Effector CD4-positive, alpha-beta T cell (primary cell): ENCODE measurements at places on chromosomes 12 and 14.

- peak; percentile 68 for DNase-seq
Measured at GRCh38 chr14:21868442-21869046, 194.9 kb upstream of the OR4E1 start.

GRCh38 chr14:69571449-69572029, 3.1 kb downstream of the CCDC177 start:
- DNase-seq, result no peak

DNA sequence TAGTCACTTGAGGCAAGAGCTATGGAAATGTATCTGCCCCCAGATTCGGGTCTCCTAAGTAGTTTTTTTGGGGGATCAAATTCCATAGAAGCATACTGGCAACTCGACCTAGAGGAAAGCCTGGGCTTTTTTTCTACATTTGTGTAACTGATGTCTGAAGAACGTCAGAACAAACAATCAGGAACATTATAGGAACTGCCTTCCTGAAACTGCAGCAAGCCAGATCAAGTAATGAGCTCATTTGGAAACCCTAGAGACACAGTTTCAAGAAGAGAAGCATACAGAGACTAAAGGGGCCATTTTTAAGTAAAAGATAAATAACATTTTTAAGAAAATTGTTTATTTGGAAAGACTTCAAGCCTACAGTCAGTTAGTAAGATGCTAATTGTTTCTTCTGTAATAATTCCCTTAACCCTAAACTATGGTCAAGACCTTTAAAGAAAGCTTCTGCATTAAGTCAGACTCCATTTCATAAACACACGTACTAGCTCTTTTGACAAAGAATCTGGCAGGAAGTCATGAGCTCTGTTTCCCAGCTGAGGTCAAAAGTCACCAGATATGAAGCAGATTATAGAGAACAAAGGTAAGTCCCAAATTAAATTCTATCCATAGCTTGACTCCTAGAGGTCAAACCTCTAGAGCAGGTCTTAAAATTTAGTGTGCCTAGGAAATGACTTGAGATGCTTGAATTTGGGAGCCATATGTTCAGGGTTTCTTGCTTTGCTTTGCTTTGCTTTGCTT, 112.8 kb downstream of the EGLN3 start:
- DNase-seq, result no peak

DNA sequence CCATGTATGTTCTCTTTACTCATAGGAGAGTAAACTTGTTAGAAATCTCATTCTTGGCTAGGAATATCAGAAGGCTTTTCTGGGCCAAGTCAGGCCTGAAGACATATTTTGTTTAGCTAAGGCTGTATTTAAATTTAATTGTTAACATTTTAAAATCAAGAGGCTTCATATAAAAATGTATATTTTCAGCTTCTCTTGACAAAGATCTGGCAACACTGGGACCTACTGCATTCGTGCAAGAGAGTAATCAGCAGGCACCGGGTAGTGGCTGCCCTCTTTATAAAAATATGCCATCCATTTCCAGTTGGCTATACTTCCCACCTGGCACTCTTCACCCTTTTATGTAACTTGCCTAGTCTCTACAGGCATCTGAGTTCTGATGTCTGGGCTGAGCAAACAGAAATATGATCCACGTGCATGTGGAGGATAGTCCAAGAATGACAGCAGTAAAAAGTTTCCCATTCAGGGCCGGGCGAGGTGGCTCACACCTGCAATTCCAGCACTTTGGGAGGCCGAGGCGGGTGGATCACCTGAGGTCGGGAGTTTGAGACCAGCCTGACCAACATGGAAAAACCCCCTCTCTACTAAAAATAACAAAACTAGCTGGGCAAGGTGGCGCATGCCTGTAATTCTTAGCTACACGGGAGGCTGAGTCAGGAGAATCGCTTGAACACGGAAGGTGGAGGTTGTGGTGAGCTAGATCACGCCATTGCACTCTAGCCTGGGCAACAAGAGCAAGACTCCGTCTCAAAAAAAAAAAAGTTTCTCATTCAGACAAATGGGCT, 2.0 kb upstream of the SOS2 start:
- DNase-seq, result no peak

- DNase-seq, result no peak
Measured at GRCh38 chr12:122080149-122081082, 1.9 kb downstream of the MLXIP start.

GRCh38 chr12:128693115-128693514, 130.6 kb downstream of the SLC15A4 start:
- no peak for DNase-seq

GRCh38 chr12:18935371-18935965, 194.1 kb upstream of the PLEKHA5 start:
- DNase-seq, result no peak

- DNase-seq, result no peak
Measured at GRCh38 chr12:59594943-59595500, 807 bp upstream of the SLC16A7 start.

DNA sequence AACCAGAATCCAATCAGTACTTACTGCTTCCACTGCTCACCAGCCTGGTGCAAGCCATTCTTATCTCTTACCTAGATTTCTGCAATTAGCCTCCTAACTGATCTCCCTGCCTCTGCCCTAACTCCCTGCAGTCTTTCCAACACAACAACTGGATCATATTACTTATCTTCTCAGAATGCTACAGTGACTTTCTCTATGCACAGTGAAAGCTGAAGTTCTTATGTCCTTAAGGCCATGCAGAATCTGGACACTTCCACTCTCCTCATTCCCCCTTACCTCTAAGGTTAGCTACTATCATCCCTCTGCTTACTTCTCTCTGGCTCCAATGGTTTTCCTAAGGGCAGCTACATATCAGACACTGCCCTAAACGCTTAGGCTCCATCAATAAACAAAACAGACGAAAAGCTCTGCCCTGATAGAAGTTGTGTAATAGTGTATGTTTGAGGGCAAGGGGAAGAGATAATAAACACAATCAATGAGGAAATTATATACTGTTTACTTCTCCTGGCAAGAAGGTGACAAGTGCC, 4.0 kb downstream of the KTN1 start:
- no peak for DNase-seq

- DNase-seq, result no peak
Measured at GRCh38 chr14:73427516-73428264, 30.7 kb downstream of the NUMB start.

DNA sequence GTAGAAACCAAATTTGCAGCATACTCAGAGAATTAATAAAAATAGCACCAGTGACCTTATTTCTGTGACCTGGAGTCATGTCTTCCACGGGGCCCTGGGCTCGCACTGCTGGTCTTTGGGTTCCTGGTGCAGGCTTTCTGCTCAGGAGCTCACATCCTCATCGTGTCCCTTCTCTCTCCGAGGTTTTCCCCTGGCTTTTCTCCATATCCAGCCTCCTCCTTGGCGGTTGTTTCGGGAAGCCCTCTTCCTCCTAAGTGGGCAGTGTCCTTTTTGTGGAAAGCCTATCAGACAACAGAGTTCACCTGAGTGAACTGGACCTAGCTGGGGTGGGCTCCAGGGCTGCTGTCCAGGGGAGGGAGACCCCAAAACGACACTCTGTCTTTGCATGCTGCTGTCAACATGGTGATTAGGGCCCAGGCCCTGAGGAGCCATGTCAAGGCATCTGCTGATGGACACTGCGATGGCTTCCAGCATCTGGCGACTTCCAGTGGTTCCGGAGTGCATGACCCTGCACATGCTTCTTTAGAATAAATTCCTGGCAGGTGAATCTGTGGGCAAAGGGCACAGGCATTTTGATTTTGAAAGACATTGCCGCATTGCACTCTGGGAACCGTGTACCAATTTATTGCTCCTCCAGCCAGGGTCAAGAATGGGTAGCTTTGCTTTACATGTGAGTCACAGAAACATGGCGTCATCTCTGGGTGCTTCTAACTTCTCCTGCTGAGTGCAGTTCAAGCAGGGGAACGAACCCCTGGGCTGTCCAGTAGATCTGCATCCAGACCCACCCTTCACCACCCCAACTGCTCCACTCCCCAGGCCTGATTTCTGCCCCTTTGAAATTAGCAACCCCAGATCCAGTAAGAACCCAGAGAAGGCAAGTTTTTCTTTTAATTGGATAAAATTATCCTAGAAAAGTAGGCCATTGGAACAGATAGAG, 136.8 kb downstream of the ADGRD1 start:
- DNase-seq, result no peak

- no peak for DNase-seq
Measured at GRCh38 chr12:80617733-80618132, 89.7 kb upstream of the MYF6 start.

DNA sequence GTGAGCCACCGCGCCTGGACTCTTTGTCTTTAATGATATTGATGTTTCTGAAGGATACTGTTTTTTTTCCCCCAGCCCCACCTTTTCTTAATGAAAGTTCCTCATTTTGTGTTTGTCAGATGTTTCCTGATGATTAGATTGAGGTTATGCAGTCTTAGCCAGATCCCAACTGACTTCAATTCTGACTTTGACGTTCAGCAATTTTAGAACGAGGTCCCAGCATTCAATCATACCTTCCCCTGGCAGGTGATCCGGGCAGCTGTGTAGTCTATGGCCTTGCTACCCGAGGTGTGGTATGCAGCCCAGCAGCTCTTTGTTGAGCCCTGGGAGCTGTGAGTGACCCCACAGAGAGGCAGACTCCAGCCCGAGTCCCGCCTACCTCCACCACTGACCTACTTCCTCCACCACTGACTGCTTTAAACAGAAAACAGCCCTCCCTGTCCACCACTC, 82.7 kb downstream of the LGMN start:
- no peak for DNase-seq

- no peak for DNase-seq
Measured at GRCh38 chr14:47778631-47779030, 103.2 kb upstream of the MDGA2 start.

GRCh38 chr14:31937730-31938346, 139.3 kb upstream of the ARHGAP5 start:
- no peak for DNase-seq

- no peak for DNase-seq
Measured at GRCh38 chr14:68556253-68556652, 236.6 kb downstream of the ZFP36L1 start.

DNA sequence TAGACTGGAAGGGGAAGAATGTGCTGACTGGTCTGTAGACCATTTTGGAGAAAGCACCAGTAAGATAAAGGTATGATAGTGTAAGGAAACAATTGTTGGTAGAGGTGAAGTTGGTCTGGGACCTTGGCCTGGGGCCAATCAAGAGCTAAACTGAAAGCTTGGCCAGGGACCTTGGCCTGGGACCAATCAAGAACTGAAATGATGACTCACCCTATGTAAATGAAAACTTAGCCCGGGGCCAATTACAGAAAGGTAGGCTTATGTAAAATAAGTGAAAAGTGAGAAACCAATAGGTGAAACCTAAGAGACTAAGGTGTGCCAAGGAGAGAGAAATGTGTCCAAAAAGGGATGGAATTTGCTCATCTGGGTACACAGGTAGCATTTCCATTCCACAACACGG, 776.0 kb downstream of the C12orf50 start:
- DNase-seq, result no peak

DNA sequence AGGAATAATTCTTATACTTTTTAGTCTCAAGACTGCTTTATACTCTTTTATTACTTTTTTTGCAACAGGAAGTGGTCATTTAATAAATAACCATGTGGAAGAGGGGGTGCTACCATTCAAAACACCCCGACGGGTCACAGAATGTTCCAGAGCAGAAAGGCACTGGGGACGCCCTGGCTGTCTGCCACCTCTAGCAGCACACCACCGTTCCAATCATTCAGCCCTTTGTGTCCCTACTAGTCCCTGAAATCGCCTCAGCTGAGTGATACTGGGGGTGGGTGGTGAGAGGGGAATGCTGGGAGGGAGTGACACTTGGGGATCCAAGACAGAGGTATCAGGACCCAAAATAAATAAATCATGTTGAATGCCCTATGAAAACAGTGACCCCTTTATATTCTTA, 52.4 kb downstream of the MON2 start:
- no peak for DNase-seq

- no peak for DNase-seq
Measured at GRCh38 chr12:124517260-124518050, 50.0 kb downstream of the NCOR2 start.

DNA sequence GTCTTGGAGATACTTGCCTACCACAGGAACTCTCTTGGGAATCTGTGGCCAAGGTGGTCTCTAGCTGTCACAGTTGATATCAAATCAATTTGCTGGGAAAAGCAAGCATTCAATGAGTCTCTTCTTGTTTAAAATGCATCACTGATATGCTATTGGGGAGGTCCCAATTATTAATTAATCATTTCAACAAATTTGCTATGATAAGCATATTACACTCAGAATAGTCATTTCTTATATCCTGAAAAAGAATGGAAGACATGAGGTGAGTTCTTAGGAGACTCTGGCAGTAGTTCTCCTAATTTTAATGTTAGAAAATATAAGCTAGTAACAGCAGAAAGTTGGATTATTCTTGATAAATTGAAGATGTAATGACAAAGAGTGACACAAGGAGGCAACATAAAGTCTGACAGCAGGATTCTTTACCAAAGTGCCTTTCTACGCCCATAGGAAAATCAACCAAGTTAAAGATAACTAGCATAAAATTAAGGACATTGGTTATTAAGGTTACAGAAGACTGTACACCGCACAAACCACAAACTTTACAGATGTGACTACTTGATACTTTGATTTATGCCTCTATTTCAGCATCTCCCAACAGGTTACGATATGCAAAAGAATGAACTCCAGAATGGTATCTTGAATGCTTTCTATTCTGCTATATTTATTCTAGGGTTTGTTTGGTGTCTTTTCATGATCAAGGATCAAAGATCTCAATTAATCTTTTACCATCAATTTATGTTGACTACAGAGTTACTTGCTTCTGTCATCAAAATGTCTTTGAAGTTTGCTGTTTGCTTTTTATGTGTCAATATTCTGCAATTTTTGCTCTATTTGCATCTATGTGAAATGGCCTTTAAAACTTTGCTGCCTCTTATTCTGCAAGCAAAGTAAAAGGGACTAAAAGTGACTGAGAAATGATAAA, 349.6 kb upstream of the CLEC14A start:
- no peak for DNase-seq

DNA sequence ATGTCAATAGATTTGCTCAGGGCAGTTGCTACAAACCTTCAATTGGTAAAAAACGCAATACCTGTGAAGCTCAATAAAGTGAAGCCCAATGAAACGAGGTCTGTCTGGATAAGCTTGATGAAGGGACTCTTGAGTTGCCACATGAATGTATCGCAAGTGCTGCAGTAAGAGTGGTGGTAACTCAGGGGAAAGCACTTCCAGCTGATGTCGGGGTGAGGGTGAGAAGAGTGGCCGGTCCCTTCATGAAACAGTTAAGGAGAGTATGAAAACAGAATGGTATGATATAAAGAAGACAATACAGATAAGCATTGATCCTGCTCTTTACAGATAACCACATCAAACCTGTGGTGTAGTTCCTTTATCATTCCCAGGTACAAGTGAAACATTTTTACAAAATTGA, 83.4 kb upstream of the EVL start:
- no peak for DNase-seq

DNA sequence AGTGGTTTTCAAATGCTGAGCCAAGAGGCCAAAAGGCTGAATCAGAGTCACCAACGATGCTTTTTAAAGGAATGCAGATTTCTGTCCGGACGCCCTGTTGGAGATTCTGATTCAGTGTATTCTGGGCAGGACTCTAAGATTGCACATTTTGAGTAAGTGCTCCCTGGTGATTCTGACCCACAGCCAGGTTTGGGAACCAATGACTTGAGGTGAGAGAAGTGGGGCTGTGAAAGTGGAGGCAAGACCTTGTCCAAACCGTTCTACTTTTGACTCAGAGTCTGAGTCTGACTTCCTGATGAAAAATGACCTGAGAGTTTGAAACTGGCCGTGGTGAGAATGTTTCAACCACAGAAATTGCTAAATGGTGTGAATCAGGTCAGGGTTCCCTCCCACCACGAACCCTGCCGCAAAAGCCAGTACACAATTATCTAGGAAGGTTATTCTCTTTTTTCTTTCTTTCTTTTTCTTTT, 90.2 kb downstream of the NTN4 start:
- DNase-seq, result no peak

GRCh38 chr14:98886982-98887381, 385.0 kb downstream of the BCL11B start:
- no peak for DNase-seq
